ENCODE measurements at places on chromosomes 11 and 22.

DNA sequence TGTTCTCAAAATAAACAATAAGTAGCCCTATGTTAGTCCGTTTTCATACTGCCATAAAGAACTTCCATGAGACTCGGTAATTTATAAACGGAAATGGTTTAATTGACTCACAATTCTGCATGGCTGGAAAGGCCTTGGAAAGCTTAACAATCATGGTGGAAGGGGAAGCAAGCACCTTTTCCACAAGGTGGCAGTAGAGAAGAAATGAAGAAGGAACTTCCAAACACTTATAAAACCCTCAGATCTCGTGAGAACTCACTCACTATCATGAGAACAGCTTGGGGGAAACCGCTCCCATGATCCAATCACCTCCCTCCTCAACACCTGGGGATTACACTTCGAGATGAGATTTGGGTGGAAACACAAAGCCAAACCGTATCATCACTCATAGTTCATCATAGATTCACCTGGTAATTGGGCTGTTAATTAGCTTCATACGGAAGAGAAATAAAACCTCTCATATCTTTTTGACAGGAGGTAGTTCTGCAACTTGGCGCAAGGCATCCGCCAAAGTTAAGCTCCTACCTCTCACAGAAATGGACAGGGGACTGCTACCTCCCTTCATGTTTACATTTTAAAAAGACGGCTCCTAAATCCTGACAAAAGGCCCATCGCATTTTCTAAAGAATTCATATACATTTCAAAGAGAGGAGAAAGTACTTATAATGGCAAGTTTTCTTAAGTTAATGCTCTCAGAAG, 49.0 kb downstream of the MUC15 start:
- DNase-seq: no peak

DNA sequence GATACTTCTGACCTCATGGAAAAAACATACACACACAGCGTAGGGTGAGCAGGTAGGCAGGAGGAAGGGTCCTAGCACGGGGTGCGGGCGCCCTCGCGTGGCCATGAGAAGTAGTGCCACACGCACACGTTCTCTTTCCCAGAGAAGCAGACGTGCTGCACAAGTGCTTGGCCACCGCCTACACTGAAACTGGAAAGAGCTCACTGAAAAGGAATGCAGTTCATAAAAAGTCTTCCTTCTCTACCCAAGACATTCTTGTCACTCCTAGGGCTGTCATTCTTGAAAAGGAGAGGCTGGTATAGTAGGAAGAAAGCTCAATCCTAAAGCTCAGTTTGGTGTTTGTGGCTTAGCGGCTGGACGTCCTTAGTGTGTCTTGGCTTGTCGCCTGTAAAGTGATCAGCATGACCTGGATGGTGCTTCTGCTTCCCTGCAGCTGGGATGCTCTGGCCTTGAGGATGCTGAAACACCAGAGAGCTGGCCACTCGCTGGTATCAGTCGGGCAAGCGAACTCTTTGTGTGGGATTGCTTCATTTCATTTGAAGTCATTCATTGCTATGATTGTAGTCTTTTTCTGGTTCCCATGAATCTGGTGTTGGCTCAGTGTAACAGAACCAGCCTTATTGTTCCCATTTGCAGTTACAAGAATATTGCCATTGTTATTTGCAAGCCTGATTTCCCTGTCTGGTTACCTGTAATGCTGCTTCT, 303.8 kb downstream of the NTM start:
- DNase-seq: peak; percentile 83

- DNase-seq: no peak
Observed at GRCh38 chr11:75565221-75565814, 3.3 kb downstream of the SERPINH1 start.

- DNase-seq: no peak
Observed at GRCh38 chr11:60168306-60168705, 14.6 kb downstream of the MS4A6A start.

- no peak for DNase-seq
Observed at GRCh38 chr11:61588728-61589191, 7.9 kb upstream of the SYT7 start.

GRCh38 chr11:2746401-2747247, 46.8 kb upstream of the KCNQ1OT1 start:
- no peak for DNase-seq

- no peak for DNase-seq
Observed at GRCh38 chr11:119052163-119052814, 4.7 kb downstream of the HYOU1 start.

GRCh38 chr11:61918938-61919704, 1.8 kb upstream of the RAB3IL1 start:
- no peak for DNase-seq

- no peak for DNase-seq
Observed at GRCh38 chr11:47961383-47961782, 19.0 kb upstream of the PTPRJ start.

GRCh38 chr22:24977370-24978221, 25.1 kb downstream of the KIAA1671 start:
- DNase-seq: no peak

DNA sequence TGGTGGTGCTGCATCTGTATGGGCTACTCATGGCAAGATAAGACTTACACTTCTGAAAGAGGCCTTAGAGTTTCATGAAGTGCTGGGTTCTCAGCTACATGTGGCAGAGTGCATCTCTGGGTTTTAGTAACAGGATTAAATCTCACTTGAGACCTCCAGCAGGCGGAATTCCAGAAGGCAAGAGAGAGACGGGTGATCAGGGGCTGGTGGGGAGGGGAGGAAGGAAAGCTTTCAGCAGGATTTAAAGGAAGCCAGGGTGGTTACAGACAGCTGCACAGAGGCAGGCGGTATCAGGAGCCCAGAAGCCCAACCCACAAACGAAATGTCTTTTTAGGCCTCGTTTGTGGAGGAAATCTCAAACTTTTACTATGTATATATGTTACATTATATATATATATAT, 56.2 kb upstream of the CD82 start:
- no peak for DNase-seq

GRCh38 chr11:75103380-75104026, 6.8 kb upstream of the OR2AT4 start:
- no peak for DNase-seq

DNA sequence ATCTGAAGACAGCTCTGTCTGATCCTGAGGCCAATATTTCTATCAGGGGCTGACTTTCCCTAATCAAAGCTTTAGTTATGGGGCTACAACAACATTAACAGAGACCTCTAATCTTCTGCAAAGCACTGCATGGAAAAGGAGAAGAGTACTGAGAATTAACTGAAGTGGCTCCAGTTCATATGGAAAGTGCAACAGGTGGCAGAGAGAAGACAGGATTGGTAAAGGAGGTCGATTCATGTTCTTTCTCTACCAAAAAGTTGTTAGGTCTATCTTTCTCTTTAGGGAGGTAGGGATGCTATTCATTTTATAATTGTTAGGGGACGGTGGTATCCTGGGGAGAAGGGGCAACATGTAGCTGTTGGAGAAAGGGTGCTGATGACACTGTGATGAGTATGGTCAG, 232.7 kb upstream of the NARS2 start:
- DNase-seq: no peak

DNA sequence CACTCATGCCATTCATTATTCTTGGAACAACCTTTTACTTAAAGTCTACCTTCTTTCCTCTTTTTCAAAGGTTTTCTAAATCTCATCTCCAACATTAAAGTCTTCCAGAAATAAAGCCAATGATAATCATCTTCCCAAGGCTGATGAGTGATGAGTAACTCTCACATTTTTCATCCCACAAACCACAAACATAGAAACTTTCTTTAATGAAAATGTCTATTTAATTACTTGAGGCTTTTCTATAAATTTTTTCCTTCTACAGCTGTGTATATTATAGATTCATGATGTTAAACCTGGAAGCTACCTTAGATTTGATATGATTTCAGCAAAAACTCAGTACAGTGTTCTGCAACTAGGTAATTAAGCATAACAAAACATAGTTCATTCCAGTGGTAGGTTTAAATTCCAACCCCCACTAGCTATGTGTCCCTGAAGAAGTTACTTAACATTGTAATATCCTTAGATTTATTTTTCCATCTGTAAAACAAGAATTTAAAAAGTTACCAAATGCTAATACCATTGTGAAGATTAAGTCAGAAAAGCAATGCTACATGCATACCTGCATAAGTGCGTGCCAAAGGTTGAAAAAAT, 845.4 kb downstream of the KCNA4 start:
- DNase-seq: no peak

DNA sequence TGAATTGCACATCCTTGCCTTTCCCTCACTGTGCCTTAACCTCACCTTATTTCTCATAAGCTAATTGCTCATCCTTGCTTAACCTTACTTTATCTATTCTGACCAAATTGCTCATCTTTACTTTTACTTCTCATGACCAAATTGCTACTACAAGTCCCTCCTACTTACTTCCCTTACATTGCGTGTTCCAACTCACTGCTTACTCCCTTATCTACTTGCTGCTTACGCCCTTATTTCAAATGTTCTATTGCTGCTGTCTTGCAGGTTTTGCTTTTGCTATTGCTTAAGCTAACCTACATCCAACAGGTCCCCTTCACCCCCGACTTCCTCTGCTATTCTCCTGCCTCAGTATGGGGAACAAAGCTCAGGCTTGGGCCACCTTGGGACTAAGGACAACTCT, 8.0 kb downstream of the OR8B2 start:
- no peak for DNase-seq

- DNase-seq: peak; percentile 81
Observed at GRCh38 chr22:39469681-39470450, 13.1 kb downstream of the MGAT3 start.

GRCh38 chr11:24642648-24643047, 145.8 kb downstream of the LUZP2 start:
- no peak for DNase-seq

DNA sequence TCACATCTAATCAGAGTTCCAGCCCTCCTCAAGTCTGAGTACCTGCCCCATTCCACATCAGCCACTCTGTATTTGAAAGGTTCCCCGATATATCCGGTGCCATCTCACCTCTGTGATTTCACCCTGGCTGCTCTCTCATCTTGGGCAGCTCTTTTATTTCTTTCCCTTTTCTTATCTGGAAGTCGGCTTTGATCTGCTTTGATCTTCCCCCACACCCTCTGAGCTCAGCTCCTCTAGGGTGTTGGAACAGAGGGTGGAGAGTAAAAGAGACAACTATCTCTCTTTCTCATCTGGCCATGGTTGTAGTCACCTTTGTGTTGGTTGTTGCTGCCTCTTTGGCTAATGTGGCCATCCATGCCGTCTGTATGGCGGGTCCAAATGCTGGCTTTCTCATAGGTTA, 108.3 kb downstream of the ENTHD1 start:
- DNase-seq: no peak

DNA sequence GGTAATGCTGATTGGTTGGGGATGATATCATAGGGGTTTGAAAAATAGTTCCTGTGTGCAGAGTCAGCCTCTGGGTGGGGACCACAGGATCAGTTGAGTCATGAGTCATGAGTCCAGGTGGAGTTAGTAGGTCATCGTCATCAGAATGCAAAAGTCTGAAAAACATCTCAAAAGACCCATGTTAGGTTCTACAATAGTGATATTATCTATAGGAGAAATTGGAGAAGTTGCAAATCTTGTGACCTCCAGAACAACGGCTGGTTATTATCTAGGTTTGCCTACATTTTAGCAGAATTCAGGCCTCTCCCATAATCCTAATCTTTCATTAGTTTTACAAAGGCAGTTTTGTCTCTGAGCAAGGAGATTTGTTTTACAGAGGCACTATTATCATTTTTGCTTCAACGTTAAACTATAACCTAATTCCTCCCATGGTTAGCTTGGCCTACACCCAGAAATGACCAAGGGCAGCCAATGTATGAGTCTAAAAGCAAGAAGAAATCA, 38.9 kb downstream of the MS4A2 start:
- no peak for DNase-seq

DNA sequence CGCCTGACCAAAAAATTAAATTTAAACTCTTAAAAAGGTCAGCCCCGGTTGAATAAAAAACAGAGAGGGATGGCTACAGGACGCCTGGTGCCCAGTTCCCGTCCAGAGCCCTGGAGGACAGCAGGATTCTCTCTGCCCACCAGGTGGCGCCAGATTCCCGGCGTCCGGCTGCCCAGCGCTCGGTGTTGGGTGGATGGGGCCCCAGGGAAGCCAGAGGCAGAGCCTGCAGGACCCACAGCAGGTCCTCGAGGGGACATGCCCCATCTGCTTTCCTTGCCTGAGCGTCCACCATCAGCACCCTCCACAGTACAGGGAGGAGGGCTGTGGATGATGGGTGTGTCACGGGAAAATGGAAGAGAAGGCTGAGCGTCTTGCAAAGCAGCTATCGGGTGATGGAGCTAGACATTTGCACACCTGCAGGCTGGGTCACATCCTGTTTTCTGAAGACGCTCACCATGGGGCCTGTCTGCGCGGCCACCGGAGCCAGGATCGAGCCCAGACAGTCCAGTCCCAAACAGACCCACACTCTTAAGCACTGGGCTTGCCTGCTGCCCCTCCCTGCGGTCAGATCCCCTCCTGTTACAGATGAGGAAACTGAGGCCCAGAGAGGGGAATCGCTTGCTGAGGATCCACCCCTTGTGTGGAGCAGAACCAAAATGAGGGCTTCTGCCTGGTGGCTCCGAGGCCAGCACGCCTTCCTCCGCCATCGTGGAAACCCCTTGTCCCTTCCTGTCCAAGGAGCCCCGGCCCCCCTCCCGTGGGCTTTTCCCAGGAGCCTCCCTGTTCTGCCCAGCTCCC, 18.5 kb upstream of the CBX7 start:
- DNase-seq: peak; percentile 72

GRCh38 chr11:58577555-58578135, 1.2 kb upstream of the ZFP91 start:
- no peak for DNase-seq

DNA sequence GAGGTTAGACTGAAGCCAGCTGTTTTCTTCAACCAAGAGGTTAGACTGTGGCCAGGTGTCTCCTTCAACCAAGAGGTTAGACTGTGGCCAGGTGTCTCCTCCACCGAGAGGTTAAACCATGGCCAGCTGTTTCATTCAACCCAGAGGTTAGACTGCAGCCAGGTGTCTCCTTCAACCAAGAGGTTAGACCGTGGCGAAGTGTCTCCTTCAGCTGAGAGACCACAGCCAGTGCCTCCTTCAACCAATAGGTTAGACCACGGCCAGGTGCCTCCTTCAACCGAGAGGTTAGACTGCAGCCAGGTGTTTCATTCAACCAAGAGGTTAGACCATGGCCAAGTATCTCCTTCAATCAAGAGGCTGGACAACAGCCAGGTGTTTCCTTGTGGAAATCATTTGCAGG, 498.1 kb downstream of the TBC1D22A start:
- no peak for DNase-seq
